Caco-2 (cell line): ENCODE measurements at places on chromosomes 3 and 15. TPM values are rescaled to one million over a fixed set of nuclear protein-coding genes. Genes with fewer than 3 reads are reported as not detected.
A peak's percentile ranks its signal among the peaks of the same experiment; 100 is the strongest.

Gene ZNF660
- not detected in 2 replicates for total RNA-seq

Gene SPINK8
- total RNA-seq, result not detected in 2 replicates

- peak; percentile 32 for DNase-seq
Observed at GRCh38 chr15:88395872-88396781, 71.1 kb downstream of the MRPL46 start.

Gene ZMYND10
- total RNA-seq, result 0.23 and 0.29 TPM in 2 replicates

- no peak for DNase-seq
Observed at GRCh38 chr15:31352911-31353811, 26.5 kb downstream of the KLF13 start.

- DNase-seq, result no peak
Observed at GRCh38 chr15:90465930-90466567, 63.7 kb upstream of the CRTC3 start.

Gene GOLGA8N
- 0.41 and 0.42 TPM in 2 replicates for total RNA-seq

Gene ZSCAN29
- 39.4 and 43.0 TPM in 2 replicates for total RNA-seq

DNA sequence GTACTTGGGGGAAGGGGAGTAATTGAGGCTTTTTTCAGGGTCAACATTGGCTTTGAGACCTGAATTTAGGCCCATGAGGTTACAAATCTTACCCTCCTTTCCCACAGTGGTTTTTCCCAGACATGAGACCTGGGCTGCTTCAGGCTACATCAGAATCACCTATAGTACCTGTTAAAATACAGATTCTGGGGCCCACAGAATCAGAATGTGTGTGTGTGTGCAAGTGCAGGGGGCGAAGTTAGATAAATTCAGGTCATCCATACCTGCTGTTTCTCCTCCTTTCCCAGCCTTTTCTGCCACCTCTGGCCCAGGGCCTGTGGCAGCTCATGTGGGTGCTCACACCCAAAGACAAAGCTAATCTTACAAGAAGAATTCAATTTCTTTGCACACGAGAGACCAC, 110.5 kb downstream of the RAB11A start:
- DNase-seq, result no peak

Gene CPN2
- not detected in 2 replicates for total RNA-seq

Gene TEX55
- not detected in 2 replicates for total RNA-seq

DNA sequence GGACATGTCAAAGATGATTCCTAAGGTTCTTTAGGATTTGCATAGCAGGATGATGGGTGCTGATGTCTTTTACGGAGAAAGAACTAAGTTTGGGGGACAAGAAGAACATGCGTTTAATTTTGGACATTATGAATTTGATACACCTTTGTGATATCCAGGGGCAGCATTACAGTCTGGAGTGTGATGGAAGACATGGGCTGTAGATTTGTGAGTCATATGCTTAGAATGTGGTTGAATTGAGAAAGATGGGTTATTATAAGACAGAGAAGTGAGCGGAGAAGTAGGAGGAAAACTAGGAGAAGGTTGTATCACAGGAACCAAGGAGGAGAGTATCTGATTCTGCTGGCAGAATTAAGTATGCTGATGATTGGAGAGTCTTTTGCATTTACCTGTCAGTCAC, 20.6 kb downstream of the NEO1 start:
- no peak for DNase-seq

DNA sequence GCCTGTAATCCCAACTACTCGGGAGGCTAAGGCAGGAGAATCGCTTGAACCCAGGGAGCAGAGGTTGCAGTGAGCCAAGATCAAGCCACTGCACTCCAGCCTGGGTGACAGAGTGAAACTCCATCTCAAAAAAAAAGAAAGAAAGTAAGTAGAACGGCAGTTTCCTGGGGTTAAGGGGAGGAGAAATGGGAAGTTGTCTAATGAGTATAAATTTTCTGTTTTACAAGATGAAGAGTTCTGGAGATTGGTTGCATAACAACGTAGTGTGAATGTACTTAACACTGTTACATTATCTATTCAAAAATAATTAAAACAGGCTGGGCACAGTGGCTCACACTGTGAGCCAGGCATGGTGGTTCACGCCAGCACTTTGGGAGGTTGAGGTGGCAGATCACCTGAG, 45.4 kb downstream of the GRK7 start:
- no peak for DNase-seq

Gene COL6A6
- total RNA-seq, result not detected in 2 replicates

Gene EBLN2
- 5.6 and 6.9 TPM in 2 replicates for total RNA-seq

Gene OR5H15
- not detected in 2 replicates for total RNA-seq

DNA sequence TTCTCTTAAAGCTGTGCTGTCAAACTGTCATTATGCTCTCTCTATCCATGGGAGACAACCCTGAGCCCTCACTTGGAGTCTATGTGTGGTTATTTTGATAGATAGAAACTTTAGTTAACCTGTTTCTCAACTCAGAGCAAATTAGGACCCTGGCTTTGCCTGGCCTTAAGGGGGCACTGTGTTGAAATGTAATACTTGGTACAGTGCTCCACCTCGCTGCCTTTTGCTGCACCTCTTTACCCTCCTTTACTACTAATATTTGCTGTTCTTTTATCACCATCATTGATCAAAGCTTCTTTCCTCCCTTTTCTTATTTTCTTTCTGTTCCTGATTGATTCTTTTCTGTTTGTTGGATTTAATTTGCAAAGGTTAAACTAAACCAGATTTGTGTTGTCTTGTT, 34.3 kb downstream of the STT3B start:
- DNase-seq, result peak; percentile 45

DNA sequence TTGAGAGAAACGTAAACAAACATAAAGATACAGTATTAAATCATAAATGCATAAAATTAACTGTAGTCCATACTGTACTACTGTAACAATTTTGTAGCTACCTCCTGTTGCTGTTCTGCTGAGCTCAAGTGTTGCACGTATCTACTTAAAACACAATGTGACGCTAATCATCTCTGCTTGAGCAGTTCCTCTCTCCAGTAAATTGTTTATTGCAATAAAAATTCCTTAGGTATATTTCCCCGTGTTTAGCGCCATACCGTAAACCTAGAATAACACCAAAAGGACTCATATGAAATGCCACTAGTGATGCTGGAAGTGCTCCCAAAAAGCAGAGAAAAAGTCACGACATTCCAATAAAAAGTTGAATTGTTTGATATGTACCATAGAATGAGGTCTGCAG, 152.3 kb downstream of the LRRN1 start:
- DNase-seq, result no peak

DNA sequence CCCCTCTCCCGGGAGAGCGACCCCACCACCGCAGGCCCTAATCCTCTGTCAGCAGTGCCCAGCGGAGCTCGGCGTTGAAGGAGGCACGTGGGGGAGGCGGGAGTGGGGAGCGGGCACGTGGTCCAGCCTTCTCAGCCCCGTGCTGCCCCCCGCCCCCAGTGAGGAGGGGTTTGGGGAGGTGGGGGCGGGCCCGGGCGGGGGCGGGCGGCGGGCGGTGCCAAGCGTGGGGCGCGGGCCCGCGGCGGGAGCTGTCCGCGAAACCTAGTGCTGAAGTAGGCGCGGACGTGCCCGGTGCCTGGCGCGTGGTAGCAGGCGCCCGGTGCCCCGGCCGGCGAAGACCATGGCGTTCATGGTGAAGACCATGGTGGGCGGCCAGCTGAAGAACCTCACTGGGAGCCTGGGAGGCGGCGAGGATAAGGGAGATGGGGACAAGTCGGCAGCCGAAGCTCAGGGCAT, at the start of gene CPLX3:
CPLX3 (plus strand) TSS at position 264 of the 456 bp plus-strand sequence; CDS start at position 341, 77 bp downstream.
- DNase-seq, result peak; percentile 68

GRCh38 chr3:129003578-129004112, 2.5 kb downstream of the EFCC1 start:
- DNase-seq, result peak; percentile 78

Gene SENP5
- 33.6 and 36.8 TPM in 2 replicates for total RNA-seq

Gene GPR176
- total RNA-seq, result 9.8 and 14.4 TPM in 2 replicates

Gene CSPG5
- 0.67 and 0.77 TPM in 2 replicates for total RNA-seq

- no peak for DNase-seq
Observed at GRCh38 chr3:177563792-177564191, 366.5 kb upstream of the TBL1XR1 start.

DNA sequence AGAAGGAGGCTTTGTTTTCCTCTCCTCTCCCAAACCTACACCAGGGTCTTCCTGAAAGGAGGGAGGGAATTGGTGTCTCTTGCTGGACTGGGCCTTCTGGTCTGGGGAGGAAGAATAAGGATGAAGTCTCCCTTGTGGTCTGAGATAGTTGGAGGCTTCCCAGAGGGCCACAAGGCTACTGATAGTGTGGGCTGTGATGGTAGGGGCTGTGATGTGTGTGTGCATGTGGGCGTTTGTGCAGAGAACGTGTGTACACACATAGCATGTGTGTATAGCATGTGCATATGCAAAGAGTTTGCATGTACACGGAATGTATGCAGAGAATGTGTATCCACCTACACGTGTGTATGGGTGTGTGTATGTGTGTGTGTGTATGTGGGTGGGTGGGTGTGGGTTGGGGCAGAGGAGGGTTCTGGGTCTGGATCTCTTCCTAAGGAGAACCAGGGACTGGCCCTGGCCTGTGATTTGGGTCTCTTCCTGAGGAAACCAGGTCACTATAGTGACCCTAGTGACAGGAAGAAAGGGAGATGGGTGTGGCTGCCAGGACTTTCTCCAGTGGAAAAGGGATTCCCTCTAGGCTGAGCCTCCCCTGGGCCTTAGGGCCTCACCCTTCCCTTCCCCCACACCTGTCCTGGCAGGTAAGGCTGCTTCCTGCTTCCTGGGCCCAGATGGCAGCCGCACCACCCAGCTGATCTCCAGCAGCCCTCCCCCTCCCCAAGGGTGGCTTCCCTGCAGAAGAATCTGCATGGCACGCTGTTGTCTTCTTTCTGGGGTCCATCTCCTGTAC, 1.7 kb downstream of the FLNB start:
- DNase-seq, result peak; percentile 57

- DNase-seq, result no peak
Observed at GRCh38 chr3:110344487-110344886, 727.1 kb upstream of the NECTIN3 start.
